ENCODE measurements at places on chromosomes 4 and X.

GRCh38 chrX:131802836-131803626, 220.1 kb upstream of the STK26 start:
- no peak for DNase-seq

DNA sequence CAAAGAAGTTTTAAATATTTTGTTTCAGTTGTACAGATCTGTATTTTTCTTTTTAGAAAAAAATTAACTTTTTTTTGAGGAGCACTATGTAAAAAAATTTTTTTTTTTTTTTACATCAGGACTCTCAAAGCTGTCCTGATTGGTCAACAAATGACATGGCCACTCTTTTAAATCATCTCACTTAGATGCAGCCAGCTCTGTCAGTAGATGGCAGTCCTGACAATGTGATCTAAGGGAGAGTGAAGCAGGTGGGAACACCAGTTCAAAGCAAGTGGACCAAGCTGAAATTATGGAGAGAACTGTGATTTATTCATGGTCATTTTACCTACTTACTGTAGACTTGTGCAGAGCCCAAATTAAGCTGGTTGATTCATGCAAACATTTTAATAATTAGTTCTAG, 174.7 kb upstream of the GPRIN3 start:
- DNase-seq: peak; percentile 28

DNA sequence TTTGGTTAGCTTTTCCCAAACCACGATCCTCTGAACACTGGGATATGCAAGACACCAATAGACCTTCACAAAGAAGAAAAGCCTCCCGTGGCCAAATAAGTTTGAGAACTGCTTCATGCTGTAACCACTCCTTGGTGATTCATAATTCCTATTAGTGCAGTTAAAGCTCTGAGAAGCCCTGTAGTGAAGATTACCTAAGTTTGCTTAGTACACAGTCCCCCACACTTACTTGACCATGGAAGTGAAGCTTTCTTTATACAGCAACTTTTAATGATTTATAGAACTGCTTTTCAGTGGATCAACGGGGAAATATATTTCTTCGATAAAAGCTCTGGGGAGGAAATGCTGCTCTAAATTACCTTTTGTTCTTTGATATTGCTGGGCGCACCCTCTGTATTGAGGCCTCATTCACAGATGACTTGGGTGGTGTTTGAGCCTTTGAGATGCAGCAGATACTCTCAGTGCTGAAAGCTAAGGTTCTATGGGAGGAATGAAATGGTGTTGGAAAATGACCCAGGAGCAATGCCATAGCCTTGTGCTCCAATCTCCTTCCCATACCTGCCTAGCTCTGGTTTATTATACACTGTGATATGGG, 67.4 kb downstream of the CBLL2 start:
- DNase-seq: no peak

DNA sequence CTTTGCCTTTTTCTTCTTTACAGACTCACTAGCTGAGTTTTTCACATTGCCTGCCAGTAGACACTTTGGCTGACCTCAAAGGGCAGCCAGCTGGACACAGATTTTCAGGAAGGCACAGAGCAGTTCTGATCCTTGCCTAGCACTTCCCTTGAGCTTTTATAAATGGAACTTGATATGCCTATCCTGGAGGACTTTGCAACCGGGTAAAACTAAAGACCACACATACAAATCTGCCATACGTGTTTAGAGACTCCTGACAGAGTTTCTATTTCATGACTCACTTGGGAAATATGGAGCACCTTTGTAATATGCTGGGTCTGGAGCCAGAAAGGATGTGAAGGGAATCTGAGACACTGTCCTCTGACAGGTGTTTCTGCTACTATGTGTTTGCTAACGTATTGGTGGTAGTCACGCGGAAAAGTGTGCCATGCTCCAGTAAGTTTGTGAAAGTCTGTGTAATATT, 56.7 kb upstream of the RASSF6 start:
- peak; percentile 44 for DNase-seq

- DNase-seq: peak; percentile 4
These were observed 8.1 kb upstream of the LINC00632 start for GRCh38 chrX:140701480-140701879.

DNA sequence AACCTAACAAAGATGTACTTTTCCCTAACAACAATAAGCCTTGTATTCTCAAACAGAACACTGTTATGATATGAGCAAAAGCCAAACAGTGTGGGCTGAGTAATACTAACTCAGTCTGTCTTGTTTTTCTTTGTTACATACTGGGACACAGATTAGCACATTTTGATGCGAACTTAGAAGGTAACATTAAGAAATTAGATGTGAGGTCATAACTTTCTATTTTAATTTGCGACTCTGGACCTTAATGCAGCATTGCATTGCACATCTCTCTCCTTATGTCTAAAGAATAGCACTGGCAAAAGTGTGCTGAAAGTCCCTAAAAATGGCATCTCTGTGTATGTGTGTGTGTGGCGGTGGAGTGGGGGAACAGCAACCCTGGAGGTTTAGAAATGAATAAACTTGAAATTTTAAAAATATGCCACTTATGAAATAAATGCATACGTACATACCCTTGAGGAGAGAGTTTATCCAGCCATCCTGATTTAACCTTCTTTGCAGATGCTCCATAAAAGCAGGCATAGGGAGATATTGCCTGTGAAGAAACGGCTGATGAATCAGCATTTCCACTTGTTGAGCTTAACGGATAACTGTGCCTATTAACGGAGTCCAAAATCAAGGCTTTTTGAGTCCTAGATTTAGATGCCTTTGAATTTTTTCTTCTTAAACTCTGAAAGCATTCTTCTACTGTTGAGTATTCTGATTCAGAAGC, 34.2 kb downstream of the ARAP2 start:
- no peak for DNase-seq

DNA sequence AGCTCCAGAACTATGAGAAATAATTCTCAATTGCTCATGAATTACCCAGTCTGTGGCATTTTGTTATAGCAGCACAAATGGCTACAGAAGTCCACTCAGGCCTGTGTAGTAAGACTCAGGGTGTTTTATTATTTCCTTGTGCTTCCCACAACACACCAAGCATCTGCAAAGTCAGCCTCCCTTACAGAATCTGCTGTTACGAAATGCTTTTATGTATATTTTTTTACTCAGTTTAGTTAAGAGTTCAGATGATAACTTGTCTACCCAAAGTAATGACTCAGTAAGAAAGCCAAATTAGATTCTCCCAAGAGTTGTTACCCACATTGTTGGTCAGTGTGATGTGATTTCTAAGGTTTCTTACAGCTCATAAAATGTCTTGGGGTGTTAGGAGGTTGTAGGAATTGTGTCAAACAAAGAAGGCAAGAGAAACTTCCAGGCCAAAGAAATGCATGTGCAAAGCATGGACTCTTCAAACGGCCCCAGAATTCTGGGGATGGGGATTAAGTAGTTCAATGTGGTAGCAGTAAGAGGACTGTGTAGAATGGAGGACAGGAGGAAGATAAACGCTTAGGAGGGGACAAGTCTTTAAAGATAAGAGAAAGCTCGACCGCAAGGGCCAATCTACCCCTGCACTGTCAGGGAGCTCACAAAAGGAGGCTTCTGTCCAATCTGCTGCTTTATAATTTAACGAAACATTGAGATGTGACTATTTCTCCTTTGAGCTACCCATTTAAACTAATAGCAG, 35.4 kb upstream of the TMEM184C start:
- no peak for DNase-seq

GRCh38 chrX:134718105-134718965, 60.1 kb upstream of the PLAC1 start:
- DNase-seq: no peak

GRCh38 chr4:52606726-52607125, 52.4 kb downstream of the USP46 start:
- DNase-seq: no peak

DNA sequence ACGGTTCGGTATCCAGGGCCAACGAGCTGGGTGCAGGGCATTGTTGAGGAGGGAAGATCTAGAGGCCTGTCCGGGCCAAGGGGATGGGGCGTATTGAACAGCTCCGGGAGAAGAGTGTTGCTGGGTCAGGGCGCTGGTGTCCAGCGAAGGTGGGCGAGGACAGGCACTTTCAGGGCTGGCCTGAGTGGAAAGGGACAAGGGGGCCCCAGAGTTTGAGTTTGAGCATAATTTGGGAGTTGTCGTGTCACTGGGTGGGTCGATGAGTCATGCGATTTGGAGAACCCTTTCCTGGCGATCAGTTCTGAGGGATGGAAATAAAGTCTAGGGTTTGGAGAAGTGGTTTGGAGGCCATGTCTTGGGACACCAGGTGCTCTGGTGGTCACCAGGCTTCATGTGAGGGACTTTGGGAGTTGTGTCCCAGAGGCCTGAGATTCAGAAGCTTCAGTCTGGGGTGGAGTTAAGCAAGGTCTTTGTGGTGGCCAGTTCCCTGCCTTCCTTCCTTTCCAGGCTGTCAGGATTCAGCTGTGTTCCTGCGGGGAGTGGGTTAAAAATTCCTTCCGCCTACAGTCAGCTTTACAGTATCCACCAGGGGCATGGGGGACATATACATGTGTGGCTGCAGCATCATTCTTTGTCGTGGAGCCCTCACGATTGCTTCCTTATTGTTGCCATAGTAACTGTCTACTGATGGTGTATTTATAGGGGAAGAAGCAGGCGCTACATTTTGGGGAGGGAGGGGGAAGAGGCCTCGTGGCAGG, 504 bp downstream of the PRRG3 start:
- DNase-seq: no peak

- peak; percentile 50 for DNase-seq
These were observed 9.6 kb upstream of the CHRNA9 start for GRCh38 chr4:40325406-40326019.

DNA sequence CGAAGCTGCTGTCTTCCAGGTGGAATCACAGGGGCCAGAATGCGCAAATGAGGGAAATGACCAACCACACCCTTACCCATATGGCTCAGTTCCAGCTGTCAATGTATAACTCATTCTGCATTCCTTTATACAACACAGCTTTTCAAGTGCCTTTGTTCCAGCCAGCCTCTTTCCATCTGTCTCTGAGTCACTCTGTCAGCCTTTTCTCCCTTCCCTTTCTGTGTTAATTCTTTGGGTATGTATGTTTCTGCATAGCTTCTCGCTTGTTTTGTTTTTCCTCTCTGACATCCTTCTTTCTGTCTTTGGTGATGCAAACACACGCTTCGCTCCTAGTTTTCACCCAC, 54.5 kb downstream of the RS1 start:
- peak; percentile 1 for DNase-seq

GRCh38 chr4:150286656-150287055, 208.4 kb downstream of the DCLK2 start:
- no peak for DNase-seq

DNA sequence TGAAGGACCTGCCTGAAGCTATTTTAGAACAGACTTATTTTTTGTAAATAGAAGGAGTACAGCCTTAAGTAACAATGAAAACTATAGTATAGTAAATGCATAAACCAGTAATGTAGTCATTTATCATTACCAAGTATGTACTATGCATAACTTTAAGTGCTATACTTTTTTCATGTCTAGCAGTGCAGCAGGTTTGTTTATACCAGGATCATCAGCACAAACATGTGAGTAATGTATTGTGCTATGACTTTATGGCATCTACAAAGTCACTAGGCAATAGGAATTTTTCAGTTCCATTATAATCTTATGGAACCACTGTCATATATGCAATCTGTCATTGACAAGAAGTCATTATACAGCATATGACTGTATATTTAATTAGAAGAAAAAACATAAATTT, 3.4 kb upstream of the ODAPH start:
- DNase-seq: no peak

GRCh38 chr4:157226035-157226434, 5.5 kb downstream of the GRIA2 start:
- no peak for DNase-seq

DNA sequence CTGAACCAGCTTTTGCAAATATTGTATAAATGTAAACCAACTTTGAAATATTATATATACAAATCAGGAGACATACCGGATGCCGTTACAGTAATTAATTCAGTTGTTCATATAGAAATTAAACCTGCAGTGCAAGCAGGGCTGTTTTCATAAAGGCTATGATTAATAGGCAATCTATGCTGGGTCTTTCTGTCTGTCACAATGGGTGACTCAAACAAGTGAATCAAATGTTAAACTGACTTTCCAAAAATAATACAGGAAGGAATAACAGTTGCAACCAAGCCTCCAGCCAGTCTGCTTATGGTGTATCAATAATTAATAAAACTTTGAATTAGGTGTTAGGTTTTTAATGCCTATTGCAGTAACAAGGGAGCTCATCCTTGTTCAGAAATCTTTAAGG, 43.9 kb downstream of the GABRB1 start:
- no peak for DNase-seq

GRCh38 chr4:17427991-17428390, 83.9 kb downstream of the QDPR start:
- no peak for DNase-seq

Measured in NCI-H1105 treated with DMSO at 0.1 percent for 48 hours (cell line).